ENCODE measurements at places on chromosomes 1 and 21.

DNA sequence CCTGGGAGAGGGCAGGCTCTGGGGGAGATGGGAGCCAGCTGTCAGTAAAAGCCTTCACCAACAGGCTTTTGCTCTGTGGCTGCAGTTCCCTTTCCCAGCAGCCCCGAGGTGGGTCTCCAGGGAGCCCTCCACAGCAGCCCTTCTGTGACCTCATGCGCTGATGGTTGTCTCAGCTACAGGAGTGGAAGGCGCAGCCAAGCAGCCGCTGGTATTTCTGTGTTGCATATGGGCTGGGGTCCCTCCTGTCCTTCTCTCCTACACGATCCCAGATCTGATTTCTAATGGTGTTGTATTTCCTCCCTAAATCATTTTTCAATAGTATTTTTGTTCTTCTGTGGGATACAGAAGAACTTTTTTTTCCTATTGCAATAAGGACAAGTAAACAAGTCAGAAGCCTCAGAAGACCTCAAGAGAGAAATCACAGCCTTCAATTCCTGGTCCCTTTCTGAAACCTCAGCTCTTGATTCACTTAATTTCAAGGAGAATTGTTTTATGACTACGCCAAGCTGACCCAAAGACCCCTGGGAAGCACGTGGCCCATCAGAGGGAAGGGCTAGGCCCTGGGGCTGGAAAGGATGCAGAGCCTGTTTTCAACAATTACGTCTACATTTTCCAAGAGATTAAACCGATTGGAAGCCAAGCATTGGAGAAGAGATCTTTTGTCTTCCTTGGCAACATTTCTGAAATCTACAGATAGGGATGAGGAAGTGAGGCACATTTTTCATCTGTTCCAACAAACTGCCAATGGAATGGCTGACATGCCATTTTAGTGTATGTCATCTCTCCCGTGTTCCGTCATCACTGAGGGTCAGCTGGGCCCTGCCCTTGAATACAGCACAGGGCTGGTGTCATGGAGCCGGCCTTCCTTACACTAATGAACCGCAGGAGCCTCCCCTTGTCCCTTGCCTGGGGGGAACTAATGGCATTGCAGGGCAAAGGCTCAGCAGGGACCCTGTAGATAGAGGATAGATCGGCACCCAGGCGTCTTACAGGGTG, 42.0 kb upstream of the SCCPDH start:
- DNase-seq = peak; percentile 82

GRCh38 chr1:99606306-99606705, 39.6 kb upstream of the PALMD start:
- DNase-seq = no peak

- peak; percentile 39 for DNase-seq
Observed at GRCh38 chr1:210234329-210234757, 1.7 kb downstream of the SERTAD4 start.

GRCh38 chr1:147800804-147801203, 40.4 kb upstream of the GJA5 start:
- no peak for DNase-seq

- DNase-seq = no peak
Observed at GRCh38 chr1:228478912-228479711, 8.1 kb upstream of the RNF187 start.

DNA sequence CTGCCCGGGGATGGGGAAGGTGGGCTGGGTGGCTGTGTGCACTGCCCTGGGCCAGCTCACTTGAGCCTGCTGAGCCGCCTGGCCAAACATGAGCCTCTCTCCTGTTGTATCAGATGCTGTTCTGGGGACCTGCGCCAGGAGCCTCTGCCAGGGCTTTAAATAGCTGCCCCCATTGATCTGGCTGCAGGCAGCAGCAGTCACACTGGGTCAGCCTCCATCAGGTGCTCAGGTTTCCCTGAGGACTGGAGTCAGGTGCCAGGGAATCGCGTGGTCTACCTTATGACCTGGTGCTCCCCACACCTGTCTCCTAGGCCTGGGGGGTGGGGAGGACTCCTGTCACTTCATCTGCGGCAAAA, 700 bp upstream of the CCDC28B start:
- DNase-seq = peak; percentile 86

- no peak for DNase-seq
Observed at GRCh38 chr1:164739189-164739588, 180.2 kb downstream of the PBX1 start.

GRCh38 chr21:35840197-35840799, 220.0 kb downstream of the SETD4 start:
- peak; percentile 84 for DNase-seq

DNA sequence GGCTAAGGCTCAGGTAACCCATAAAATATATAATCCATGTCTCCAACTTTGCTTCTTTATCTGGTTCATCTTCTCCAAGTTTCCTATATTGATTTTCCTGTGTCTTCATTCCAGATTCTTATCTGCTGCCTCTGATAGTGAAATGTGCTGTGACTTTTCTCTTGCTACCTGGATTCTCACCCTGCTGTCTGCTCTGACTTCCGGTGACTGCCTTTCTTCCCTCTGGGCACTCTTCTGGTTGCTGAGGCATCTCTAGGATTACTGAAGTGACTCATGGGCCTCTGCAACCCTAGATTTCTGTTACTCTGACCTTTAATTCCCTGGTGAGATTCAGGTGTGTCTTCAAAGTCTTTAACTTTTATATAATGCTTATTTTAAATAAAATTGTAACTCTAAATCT, 46.9 kb downstream of the GIPC2 start:
- no peak for DNase-seq

GRCh38 chr1:44347280-44347679, 7.8 kb downstream of the ERI3 start:
- DNase-seq = no peak

- DNase-seq = no peak
Observed at GRCh38 chr1:162892906-162893611, 32.1 kb upstream of the CCDC190 start.

DNA sequence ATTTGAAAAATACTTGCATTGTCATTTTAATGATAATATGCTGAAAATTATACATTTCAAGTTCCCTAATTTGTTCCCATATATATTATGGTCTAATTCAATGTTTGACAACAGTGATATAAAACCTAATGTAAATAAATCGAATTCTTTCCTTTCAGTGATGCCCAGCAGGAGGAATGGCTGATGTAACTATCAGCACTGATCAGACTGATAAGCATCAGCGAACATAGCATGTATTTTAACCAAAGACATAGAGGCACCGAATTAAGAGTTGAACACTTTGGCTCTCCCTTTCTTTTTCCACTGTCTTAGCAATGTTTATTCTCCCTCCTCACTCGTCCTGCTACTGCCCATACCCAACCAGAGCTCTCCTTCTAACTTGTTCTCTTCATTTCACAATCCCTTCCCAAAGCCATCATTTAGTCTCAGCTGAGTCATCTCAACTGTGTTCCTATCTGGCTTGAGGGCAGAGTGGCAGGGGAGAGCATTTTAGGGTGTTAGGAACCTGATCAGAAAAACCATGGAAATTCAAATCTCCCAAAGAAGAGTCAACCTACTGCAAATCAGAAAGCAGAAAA, 58.8 kb upstream of the C1orf115 start:
- DNase-seq = no peak

DNA sequence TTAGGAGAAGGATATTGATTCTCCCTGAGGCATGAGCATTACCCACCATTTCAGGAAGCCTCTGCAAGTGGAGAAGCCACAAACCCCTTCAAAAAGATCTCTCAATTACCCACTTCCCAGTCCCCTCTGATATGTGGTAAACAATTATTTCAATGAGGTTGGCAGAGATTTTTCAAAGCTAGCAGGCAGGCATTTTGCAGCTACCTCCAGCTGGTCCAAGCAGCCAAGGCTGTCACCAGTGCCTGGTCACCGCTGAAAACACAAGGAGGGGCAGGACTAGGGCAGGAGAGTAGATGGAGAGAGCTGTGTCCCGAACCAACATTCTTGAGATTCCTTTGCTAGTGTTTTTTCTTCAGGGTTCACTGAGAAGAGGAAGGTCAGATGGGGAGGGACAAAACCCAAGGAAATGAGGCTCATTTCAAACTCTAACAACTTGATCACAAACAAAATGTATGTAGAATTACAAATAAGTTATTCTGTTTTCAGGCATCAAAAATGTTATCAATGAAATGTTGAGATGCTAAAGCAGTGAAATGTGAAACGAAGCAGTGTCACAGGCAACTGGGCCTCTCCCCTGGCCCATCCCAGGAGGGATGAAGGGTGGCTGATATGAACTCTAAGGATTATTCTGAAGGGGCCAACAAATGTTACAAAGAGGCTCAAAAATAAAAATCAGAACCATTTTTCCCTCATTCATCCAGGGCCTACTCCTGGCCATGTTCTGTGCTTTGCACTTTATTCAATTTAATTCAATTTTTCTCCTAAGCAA, 22.3 kb downstream of the APP start:
- no peak for DNase-seq

- no peak for DNase-seq
Observed at GRCh38 chr1:191145834-191146233, 668.2 kb upstream of the BRINP3 start.

DNA sequence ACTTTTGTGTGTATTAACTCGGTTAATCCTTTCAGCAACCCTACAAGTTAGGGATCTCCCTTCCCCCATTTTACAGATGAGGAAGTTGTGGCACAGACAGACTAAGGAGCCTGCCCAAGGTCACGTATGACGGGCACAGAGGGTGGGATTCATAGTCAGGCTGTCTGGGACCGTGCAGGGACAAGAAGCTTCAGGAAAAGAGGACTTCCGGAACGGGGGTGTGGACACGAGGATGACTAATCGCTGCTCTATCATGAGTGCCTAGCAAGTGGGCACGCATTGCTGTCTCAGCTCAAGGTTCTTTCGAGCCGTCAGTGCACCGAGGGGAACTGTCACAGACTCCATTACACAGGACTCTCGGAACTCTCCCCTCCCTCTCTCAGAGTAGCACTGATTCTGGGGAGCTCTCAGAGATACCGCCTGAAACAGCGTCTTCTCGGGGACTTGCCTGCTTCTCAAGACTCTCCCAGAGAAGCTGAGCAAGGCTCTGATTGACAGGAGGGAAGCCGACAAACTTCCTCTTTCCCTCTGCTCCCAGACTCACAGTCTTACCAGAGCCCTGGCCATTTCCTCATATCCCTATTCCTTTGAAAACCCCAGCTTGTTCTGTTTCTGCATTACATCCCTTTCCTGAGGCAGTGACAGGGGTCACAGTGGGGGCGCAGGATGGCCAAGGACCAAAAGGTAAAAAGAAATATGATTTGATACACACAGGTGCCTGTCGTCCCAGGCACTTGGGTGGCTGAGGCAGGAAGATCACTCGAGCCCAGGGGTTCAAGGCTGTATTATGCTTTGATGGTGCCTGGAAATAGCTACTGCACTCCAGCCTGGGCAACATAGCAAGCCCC, 14.4 kb downstream of the FHAD1 start:
- no peak for DNase-seq

DNA sequence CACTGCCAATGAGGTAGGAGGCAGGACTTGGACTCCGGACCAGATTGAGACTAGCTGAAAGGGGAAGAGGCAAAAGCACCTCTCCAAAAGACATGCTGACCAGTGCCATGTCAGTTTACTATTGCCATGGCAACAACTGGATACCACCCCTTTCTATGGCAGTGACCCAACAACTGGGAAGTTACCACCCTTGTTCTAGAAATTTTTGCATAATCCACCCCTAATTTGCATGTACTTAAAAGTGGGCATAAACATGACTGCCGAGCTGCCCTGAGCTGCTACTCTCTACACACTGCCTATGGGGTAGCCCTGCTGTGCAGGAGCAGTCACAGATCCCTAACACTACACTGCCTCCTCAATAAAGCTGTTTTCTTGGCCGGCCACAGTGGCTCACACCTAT, 19.0 kb upstream of the SLC6A9 start:
- no peak for DNase-seq

GRCh38 chr1:111669268-111669667, 49.7 kb downstream of the RAP1A start:
- no peak for DNase-seq

DNA sequence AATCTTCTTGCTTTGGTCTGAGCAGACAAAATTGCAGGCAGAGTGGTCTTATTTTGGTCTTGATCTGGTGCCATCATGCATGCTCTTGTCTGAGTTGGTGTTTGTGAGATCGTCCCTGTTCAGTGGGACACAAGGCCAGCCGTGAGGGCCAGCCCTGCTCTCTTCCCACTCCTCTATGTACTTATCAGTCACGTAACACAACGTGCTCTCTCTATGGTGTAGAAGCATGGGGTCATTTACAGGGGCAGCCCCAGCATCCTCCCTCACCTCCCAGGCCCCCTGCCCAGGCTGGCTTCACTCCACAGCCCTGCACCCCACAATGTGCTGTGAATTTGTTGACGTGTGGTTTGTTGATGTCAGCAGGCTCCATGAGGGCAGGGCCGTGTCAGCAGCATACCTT, 18.3 kb upstream of the UTS2 start:
- DNase-seq = no peak

DNA sequence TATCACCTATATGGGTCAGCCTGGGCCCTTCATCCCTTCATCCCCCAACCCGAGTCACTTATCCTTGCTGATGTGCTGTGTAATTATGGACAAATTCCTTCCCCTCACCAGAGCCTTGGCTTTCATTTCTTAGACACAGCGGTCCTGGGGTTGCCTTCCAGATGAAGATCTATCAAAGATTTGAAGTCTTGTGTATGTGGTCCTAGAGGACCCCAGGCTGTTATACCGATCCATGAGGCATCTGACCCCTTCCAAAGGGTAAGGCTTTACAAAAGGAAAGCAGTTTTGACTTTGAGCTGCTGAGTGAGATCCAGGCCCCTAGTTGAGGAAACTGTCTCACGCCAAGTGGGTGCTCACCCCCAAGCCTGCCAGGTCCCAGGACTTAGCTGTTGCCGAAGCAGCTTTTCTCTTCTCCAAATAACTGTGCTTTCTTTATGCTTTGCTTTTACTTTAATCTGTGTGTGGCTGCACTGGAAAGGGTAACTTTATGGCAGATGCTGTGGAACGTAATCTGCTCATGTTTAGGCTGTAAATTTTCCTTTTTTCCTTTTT, 37.6 kb downstream of the MAN1C1 start:
- DNase-seq = no peak

Measured in NCI-H1092 treated with DMSO at 0.1 percent for 48 hours (cell line).